Stimulated activated CD8-positive, alpha-beta memory T cell treated with anti-CD3 and anti-CD28 coated beads, Interleukin-7, amount 100 ng/mL, for 48 hours (primary cell): ENCODE measurements at places on chromosomes 5 and 9.

- DNase-seq: no peak
Observed at GRCh38 chr5:148808864-148809642, 17.4 kb upstream of the ADRB2 start.

DNA sequence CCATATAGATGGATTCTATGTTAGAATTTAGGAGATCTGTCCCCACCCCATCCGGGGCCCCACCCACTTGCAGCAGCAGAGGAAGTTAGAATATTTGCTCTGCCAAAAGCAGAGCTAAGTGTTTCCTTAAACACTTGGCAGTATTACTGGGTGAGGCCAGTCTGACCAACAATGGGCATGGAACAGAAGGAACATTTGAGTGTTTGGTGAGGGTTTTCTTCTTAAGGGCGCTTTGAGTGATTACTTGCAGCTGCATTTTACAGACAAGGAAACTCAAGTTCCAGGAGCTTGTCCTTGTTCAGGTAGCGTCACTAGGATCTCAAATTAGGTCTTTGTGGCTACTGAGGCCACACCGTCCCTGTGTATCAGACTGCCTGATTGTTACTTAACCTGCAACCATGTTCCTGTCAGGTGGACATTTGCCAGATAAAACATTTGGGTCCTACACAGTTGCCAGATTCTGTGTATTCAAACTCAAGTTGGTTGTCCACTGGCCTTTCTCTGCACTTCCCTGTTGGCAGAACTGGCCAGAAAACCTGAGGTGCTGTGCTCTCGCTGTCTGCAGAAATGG is 59.3 kb downstream of the SLC46A2 start:
- DNase-seq: no peak

- no peak for DNase-seq
Observed at GRCh38 chr5:50751064-50751657, 84.7 kb downstream of the PARP8 start.

- DNase-seq: no peak
Observed at GRCh38 chr9:81823672-81824554, 104.3 kb upstream of the SPATA31D4 start.

DNA sequence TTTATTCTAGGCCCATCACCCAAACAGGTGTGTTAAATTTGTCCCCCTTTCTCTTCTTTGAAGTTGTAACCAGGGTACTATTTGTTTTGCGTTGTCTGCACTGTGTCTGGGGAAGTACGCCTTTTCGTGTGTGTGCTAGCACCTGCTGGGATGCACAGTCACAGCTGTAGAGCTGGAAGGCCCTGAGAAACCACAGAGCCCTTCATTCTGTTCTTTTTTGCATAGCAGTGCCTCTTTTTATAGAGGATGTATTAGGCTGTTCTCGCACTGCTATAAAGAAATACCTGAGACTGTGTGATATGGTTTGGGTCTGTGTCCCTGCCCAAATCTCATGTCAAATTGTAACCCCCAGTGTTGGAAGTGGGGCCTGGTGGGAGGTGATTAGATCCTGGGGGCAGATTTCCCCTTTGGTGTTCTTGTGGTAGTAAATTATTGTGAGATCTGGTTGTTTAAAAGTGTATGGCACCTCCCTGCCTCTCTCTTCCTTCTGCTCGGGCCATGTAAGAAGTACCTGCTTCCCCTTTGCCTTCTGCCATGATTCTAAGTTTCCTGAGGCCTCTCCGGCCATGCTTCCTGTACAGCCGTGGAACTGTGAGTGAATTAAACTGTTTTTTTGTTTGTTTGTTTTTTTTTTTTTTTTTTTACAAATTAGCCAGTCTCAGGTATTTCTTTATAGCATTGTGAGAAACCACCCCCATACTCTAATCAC is 14.0 kb downstream of the SEC61B start:
- DNase-seq: no peak

GRCh38 chr5:95032801-95033200 is 252.1 kb downstream of the MCTP1 start:
- DNase-seq: no peak

- DNase-seq: no peak
Observed at GRCh38 chr5:15248731-15249130, 251.2 kb upstream of the FBXL7 start.
